Activated CD4-positive, alpha-beta T cell treated with anti-CD3 and anti-CD28 coated beads for 4 hours (primary cell): ENCODE measurements at places on chromosomes 1 and 21.
A peak's percentile ranks its signal among the peaks of the same experiment; 100 is the strongest.

DNA sequence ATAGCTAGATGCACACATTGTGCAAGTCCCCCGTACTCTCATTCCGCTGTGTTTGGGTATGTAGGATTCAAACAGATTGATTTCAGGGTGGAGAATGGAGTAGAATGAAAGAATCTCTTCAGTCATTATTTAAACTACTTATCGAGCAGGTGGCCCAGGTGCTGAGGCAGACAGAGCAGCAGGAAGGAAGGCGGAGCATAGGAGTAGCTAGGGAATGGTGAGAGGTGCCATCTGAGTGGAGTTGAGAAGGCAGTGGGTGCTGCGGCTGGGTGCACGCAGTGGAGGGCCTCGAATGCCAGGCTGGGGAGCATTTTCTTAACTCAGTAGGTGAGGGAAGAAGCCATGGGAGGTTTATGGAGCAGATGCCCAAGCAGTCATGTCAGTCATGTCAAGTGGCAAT, 45.2 kb upstream of the CD101 start:
- no peak for DNase-seq

GRCh38 chr1:98793136-98793535, 131.6 kb downstream of the SNX7 start:
- no peak for DNase-seq

GRCh38 chr1:27241677-27242076, 7.2 kb downstream of the WDTC1 start:
- DNase-seq: no peak

GRCh38 chr21:41831866-41832595, 47.1 kb downstream of the PRDM15 start:
- DNase-seq: no peak

GRCh38 chr1:154745750-154746425, 124.2 kb downstream of the KCNN3 start:
- no peak for DNase-seq

- no peak for DNase-seq
These were observed 639 bp downstream of the IL20 start for GRCh38 chr1:206866062-206866461.

DNA sequence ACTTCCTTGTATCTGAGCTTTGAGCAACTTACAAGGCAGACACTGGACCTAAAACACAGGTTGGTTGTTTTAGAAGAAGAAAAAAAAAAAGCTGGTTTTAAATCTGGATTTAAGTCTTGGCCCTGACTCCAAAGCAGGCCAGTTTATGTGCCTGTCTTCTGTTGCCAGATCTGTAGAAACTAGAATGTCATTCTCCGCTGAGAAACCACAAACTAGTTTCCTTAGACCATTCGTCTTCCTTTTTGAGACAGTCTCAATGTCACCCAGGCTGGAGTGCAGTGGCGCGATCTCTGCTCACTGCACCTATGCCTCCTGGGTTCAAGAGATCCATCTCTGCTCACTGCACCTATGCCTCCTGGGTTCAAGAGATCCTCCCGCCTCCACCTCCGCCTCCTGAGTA, 33.9 kb downstream of the APP start:
- DNase-seq: no peak

DNA sequence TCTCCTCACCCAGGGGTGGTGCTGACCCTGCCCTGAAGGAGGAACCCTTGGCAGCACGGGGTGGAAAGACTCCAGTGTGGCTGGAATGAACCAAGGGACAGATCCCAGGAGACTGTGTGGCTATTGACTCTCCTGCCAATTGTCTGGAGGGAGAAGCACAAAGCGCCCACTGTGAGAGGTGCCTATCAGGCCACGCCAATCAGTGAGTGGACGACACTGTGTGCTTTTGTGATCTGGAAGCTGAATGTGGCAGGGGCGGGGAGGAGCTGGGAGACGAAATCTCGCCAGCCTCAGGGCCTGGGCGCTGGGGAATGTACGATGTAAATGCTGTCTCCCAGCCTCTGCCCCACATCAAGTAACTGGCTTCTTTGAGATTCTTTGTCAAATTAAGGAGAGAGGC, 167.1 kb downstream of the ZBTB18 start:
- DNase-seq: no peak

DNA sequence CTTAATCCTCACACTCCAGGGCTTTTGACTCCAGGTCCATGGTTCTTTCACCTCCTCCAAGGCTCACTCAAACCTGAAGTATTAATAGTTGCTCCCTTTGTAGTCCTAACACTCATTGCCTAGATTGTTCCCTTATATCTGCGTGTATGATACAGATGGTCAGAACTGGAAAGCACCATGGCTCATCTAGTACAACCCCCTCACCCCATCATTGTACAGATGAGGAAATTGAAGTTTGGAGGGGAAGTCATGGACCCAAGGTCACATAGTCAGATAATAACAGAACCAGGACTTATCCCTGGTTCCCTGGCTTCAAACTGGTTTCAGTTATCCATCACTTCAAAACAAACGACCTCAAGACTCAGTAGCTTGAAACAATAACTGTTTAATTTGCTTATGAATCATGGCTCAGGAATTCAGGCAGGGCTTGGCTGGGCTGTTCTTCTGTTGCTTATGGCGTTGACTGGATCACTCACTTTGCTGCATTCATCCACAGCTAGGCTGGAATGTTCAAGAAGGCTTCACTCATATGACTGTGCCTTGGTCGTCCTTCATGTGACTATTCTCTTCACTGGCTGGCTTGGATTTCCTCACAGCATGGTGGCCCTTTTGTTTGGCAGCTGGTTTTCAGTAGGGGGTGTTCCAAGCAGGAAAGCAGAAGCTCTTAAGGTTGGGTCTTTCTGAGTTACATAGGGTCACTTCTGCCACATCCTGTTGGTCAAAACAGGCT, 5.0 kb downstream of the NOS1AP start:
- DNase-seq: no peak

DNA sequence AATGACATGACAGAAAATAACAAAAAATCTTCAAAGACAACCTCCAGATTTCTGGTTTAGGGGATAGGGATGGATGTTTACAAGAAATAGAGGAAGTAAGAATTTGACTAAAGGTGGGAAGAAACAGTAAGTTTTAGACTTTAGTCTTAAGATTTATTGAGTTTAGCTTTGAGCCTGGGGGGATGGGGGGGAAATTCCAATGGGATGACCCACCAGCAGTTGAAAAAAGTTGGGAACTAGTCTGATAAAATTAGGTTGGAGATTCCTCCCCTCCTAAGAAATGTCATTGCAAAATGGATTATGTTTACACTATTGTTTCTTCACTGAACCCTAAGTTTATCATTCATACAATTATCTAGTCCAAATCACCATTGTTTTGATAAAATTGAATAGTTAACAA, 28.4 kb downstream of the WDR26 start:
- DNase-seq: no peak

DNA sequence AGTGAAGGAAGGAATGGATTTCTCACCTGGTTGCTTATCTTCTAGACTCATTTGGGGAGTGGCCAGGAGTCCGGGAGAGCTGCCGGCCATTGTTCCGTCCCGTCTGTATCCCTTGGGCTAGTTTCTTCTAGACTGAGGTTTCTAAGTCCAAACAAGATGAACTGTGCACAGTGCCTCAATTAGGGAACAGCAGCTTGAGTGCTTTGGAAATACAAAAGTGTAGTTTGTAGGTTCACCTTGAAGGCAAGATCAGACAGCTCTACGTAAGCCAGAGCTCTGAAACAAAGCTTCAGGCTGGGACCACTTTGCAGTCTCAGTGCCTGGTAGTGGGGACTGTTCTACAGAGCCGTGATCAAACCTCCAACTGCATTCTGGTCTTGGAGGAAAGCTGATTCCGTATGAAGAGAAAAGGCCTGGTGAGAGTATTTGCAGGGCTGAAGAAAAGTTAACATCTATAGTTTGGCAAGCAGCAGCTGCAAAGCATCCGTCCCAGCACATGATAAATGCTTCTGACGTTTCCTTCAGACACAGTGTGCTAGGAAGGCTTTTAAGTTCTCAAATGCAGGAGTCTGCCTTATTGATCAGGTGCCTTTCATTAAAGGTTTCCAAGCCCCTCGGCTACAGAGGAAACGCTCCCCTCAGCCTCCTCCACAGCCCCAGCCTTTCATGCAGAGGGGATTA, 432.8 kb downstream of the KIF26B start:
- DNase-seq: no peak

- peak; percentile 66 for DNase-seq
These were observed 64.6 kb downstream of the UBIAD1 start for GRCh38 chr1:11337580-11338073.

- no peak for DNase-seq
These were observed 504 bp downstream of the SCCPDH start for GRCh38 chr1:246724731-246725095.

GRCh38 chr1:46948629-46949416, 7.5 kb upstream of the CYP4A11 start:
- DNase-seq: no peak

- no peak for DNase-seq
These were observed 3.7 kb downstream of the GJB4 start for GRCh38 chr1:34763142-34763781.
